ENCODE measurements at places on chromosomes 3 and 15.

DNA sequence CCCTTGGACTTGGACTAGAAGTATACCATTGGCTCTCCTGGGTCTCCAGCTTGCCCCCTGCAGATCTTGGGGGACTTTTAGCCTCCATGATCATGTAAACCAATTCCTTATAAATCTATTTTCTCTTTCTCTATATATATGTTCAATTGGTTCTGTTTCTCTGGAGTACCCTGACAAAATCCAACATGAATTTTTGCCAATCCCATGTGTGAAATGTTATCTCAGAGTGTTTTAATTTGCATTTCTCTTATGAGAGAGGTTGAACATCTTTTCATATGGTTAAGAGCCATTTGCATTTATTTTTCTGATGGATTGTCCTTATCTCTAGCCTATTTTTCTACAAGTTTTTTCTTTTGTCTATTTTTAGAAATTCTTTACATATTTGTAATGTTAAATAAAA lies 131.7 kb upstream of the NEO1 start:
- DNase-seq, result no peak

GRCh38 chr15:100055821-100056220 lies 286.0 kb downstream of the ADAMTS17 start:
- no peak for DNase-seq

- DNase-seq, result no peak
These were observed 336.7 kb upstream of the WNT5A start for GRCh38 chr3:55823829-55824228.

- no peak for DNase-seq
These were observed 935.0 kb downstream of the FHIT start for GRCh38 chr3:60316121-60316797.

DNA sequence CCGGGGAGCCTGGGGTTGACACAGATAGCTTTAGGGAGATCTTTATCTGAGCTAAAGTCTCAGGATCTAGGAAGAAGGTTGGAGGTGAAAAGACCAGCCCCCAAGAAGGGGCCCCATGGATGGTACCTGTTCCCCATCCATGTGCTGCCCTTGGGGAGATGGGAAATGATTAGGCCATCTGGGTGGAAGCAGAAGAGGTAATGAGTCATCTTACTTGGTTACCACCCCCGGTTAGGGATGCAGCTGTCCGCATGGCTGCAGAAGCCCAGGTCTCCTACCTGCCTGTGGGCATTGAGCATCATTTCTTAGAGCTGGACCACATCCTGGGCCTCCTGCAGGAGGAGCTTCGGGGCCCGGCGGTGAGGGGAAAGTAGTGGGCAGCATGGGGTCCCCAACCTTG lies 3.1 kb upstream of the CPLX3 start:
- DNase-seq, result no peak

DNA sequence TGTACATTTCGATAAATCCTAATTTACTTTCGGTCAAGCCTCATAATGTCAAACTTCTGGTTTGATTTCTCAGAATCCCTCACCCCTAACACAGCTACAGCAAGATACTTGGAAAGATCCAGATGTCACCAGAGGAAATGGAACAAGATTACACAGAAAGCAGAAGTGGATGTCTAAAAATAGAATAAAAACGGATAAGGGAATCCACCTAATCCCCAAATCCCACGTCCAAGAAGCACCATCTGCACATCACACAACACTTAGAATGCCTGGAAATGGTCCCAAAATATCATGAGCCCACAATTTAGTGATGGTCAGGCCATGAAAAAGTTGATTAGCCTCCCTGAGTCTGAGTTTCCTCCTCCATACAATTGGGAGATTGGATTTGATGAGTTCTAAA lies 61.7 kb downstream of the AGTR1 start:
- DNase-seq, result no peak

GRCh38 chr3:176587089-176587488 lies 610.2 kb downstream of the TBL1XR1 start:
- no peak for DNase-seq

DNA sequence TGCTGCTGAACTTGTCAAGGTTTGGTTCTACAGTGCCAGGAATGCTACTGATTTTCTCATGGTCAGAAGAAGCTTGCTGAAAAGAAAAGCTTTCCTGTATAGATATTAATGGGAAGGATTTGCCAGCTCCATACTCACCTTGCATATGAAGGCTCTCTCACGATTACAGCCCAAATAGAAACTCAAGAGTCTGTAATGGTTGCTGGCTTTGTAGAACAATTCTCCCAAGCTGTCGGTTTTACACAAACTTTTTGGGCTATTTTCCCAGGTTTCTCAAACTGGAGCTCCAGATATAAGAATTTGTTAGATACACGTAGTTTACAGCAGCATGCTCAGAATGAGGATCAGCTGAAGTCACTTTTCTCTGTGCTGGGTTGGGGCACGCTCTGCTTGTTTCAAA lies 30.1 kb upstream of the LRRC3B start:
- DNase-seq, result no peak

GRCh38 chr15:89098281-89098680 lies 10.0 kb downstream of the ABHD2 start:
- no peak for DNase-seq

DNA sequence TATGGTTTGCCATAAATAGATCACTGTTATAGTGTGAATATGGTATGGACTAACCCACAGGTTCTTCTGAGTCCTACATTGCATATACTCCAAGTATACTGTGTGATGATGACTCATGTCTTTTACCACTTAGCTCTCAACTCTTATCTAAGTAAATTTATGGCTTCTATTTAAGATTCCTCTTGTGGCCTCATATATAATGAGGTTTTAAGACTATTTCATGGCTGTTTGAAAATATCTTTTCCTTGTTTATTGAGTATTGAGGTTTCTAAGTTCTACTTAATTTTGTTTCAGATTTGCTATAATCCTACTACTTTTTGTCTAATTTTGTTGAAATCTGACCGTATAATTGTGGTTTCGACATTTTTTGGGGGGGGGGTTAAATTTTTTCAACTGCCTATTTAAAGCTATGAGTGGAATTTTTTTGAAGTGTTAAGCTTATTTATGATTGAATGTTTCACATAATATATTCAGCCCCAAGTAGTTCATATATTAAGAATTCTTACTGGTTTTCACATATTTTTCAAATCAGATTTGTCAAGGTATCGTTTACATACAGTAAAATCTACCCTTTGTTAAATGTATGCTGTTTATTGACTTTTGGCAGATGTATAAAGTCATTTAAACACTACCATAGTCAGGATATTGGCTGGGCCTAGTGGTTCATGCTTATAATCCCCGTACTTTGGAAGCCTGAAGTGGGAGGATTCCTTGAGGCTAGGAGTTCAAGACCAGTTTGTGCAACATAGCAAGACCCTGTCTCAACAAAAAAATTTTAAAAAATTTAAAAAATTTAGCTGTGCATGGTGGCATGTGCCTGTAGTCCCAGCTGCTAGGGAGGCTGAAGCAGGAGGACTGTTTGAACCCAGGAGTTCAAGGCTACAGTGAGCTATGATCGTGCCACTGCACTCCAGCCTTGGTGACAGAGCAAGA lies 11.7 kb downstream of the SLC25A36 start:
- DNase-seq, result no peak

- DNase-seq, result no peak
These were observed 125.8 kb upstream of the NPHP3 start for GRCh38 chr3:132847849-132848625.

DNA sequence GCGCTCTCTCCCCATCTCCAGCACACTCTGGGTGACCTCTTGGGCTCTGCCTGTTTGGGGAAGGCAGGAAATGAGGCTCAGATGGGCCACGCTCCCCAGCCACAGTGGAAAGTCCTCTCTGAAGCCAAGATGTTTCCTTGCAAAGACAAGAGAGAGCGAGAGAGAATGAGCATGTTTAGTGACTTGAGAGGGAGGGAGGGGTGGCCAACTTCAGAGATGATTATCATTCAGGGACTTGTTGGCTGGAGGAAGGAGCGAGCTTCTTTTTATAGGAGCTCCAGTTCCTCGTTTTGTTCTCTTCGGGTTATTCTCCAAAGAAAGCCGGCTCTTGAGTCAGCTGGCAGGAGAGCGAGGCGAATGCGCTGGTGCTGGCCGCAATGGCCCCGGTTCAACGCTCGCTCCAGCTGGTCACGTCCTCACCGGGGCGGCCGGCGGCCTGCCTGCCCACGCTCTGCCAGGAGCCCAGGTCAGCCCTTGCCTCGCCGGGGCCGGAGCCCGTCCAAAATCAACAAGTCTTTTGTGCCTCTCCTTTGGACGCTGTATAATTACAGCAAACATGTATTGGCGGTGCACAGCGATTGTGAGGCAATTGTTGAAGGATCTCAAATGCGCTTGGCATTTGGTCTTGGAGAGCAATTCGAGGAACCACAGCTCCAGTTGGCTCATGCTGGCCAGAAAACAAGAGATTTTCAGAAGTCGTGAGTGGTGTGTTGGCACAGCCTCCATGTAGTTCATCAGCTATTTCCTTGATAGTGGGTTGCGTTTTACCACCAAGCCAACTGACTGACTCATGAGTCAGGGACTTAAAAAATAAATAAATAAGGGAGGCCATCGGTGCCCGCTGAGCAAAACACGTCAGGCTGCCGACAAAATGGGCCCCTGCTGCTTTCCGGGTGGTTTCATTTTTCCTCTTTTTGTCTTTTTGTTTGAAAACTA lies 288.6 kb downstream of the UACA start:
- DNase-seq, result no peak

GRCh38 chr3:182596676-182597410 lies 196.5 kb upstream of the ATP11B start:
- DNase-seq, result no peak

DNA sequence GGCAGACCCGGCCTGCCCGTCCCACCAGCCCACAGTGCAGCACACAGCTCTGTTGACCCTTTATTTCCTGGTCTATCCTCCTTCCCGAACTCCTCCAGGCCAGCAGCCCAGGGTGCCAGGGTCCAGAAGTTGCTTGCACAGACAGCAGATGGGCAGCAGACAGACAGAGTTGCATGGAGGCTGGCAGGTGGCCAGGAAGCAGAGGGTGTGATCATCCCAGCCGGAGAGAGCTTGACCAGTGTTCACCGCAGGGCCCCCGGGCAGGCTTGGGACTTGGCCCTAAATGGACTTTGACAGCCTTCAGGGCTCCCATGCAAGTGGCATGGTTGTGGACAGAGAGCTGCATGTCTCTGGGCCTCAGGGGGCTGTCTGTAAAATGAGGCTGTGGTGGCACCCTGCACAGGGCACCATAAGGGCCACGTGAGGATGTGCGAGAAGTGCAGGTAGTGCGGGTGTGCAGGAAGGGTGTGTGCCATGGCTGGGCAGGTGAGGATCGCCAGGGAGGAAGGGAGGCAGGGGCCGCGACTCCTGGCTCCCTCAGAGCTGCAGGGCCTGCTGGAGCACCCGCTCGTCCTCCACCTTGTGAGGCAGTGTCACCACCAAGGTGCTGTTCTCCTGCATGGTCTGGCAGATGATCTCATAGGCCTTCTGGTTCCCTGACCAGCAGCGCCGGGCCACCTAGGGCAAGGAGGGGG lies 6.3 kb upstream of the ZXDC start:
- no peak for DNase-seq

DNA sequence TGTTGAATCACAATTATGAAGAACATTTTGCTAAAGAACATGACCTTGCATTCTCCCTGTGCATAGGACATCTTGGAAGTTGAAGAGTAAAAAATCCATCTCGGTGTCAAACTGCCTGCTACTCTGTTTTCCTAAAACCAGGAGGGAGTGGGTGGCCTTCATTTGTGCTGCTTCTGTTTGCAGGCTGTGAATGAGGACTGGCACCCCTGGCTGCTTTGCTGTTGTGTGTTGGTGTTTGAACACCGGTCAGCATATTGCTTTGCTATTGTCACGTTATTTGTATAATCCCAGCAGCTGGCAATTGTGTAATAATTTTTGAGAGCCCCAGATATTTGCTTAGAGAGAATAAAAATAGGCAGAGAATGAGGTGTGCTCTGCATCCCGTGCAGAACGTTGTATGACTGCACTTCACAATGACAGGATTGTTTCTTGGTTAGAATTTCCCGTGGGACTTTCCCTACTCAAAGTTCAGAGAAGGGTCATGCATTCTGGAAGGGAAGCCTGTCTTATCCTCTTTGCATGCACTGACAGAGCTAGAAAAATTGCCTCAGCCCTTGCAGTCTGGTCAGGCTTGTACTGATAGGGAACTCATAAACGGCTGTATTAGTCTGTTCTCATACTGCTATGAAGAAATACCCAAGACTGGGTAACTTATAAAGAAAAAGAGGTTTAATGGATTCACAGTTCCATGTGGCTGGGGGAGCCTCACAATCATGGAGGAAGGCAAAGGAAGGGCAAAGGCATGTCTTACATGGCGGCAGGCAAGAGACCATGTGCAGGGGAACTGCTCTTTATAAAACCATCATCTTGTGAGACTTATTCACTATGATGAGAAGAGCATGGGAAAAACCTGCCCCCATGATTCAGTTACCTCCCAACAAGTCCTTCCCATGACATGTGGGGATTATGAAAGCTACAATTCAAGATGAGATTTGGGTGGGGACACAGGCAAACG lies 16.3 kb downstream of the SV2B start:
- DNase-seq, result no peak

GRCh38 chr15:79896131-79896633 lies 632 bp downstream of the MTHFS start:
- no peak for DNase-seq

- no peak for DNase-seq
These were observed 239.2 kb downstream of the PDZRN3 start for GRCh38 chr3:73385568-73385967.

DNA sequence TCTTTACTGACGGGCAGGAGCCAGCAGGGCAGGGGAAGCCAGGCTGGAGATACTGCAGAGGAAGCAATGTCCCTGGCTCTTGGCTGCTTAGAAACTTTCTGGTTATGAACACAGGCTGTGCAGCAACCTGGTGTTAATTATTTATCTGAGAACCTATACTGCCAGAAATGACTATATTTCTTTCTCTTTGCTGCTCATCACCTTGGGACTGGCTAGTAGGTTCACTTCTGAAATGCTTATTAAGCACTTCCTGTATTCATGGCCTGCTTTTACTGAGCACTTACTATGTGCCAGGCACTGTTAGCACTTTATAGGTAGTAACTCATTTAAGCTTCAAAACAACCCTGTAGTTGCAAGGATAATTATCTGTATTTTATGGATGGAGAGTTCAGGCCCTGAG lies 57.6 kb downstream of the RAB11A start:
- no peak for DNase-seq

DNA sequence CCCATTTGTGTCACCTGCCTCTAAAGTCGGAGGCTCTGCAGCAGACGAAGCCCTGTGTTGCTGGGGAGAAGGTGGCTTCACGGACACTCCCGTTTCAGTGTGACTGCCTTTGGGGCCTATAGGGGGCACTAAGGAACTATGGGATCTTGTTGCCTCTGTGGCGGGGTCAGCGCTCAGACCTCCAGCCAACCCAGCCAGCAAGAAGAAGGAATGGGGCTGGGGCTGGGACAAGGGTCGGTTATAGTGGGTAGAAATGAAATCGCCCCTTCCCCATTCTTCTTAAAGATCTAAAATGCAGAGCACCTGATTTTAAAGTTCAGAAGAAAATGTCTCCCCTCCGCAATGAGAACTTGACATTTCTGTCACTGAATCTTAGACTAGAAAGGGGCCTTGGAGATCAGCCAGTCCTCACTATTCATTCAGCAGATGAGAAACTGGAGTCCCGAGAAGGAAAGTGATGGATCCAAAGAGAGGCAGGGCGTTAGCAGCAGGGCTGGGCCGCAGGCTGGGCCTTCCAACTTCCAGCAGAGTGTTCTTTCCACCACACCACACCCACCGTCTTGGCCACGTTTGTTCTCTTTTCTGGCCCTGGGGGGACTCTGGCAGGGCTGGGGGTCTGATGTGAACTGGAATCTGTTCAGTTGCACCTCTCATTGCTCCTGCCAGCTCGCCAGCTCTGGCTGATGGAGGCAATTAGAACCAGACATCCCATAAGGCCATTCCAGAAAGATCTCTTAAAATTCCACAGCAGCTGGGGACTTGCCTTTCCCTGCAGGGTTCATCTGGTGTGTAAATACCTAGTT lies 195.4 kb downstream of the OPA1 start:
- DNase-seq, result no peak

- DNase-seq, result no peak
These were observed 427.5 kb upstream of the TBL1XR1 start for GRCh38 chr3:177624528-177625495.
